ENCODE measurements at places on chromosomes 7 and 10. TPM values are rescaled to one million over a fixed set of nuclear protein-coding genes. Genes with fewer than 3 reads are reported as not detected.

GRCh38 chr10:132593900-132594876 is 56.6 kb downstream of the INPP5A start:
- DNase-seq, result no peak

The HTRA1 gene
- total RNA-seq, result 62.6 TPM

The ATP6V0A4 gene
- not detected for total RNA-seq

The CDK14 gene
- 18.7 TPM for total RNA-seq

The ASB4 gene
- total RNA-seq, result 6.3 TPM

- DNase-seq, result no peak
Measured at GRCh38 chr10:131700506-131700905, 200.3 kb upstream of the PPP2R2D start.

DNA sequence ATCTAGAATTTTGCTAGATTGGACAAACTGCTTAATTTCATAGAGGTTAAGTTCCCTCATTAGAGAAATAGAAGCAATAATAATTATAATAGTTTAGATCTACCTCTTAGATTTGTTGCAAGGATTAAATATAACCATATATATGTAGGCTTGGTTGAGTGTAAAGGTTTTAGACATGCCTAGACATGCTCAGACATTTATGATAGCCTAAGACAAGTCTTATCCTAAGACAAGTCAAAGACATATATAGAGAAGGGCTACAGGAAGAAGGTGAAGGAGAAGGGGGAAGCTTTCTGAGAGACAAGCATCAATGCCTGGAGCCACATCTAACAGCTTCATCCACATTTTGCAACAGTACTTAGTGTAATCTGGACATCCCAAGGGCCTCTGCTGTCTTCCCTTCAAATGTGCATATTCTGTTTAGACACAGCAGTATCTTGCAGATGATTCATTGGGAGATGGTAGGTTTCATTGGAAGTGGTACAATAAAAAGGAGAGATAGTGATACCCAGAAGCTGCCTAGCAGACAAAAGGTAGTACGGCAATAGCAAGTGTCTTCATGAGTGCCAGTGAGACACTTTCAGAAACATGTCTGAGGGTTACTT is 146.5 kb downstream of the HGF start:
- DNase-seq, result no peak

- no peak for DNase-seq
Measured at GRCh38 chr10:104080762-104081161, 4.9 kb downstream of the COL17A1 start.
